Effector CD4-positive, alpha-beta T cell (primary cell): ENCODE measurements at places on chromosomes 3 and 15.

DNA sequence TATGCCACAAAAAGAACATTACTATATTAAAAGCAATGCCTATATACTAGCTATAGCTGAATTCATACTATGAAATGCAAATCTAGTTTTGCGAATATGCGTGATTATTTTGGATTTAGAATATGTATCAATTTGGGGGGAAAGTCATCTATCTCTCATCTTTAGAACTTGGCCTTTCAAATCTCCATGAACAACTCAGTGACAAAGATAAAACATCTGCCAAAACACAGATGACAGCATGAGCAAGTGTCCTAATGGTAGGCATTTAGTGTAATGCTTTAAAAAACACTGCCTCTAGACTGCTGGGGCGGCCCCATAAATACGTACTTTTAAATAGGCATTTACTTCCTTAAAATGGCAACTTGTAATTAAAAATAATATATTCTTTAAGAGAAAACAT lies 2.7 kb downstream of the CD47 start:
- no peak for DNase-seq

DNA sequence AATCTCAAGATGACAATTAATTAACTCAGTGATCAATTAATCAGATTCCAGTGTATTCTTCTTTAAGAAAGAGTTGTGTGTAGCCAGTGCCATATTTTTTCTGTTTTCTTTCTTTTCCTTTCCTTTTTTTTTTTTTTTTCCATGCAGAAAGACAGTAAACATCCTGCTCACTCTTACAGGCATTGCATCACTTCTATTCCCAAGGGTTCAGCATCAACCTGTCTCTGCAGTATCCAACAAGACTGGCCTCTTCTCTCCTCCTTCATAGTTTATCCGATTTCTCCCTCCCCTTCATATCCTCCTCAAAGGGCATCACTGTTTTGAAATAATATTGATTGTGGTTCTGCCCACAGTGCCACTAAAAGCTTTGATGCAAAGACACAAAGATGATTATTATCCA lies 17.0 kb upstream of the SLC9A9 start:
- no peak for DNase-seq

GRCh38 chr15:47669221-47669620 lies 48.1 kb upstream of the SEMA6D start:
- no peak for DNase-seq

GRCh38 chr15:62125773-62126172 lies 39.3 kb downstream of the C2CD4B start:
- no peak for DNase-seq

DNA sequence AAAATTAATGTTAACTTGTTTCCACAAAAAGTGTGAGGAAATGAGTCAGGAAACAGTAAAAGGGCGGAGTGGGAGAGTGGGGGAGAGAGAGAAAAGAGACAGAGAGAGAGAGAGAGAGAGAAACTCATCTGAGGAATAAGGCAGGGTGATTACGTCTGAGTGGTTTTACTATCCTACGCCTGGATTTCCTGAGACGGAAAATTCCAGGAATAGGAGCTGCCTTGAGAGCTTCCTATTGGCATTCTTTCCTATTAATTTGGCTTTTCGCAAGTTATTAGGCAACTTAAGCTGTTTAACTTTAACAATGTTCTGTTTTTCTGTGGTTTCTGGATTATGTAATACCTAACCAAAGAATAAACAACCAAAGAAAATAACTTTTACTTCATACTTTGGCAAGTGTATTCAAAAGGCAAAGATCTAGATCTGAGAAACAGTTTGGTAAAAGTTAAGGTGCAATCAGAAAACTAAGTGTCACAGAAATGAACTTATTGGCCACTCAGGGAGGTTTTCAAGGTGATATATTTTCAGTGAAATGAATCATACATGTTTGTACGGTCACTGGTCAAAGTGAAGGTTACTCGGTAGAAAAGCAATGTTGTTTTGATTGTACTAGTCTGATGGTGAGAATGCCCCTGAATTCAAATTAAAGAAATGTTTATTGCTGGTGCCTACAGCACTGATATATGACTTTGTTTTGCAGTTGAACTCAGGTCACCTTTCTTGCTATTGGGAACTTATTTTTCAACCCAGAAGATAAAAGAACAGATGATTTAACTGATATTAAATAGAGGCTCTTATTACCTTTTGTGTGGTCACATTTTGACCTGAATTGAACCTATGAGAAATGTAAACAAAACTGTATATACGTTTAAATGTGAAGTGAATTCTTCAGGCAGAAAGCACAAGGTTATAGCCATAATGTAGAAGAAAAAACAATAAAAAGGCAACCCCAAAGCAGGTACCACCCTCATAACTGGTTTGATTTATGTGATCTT lies 39.9 kb upstream of the TNFSF10 start:
- no peak for DNase-seq

DNA sequence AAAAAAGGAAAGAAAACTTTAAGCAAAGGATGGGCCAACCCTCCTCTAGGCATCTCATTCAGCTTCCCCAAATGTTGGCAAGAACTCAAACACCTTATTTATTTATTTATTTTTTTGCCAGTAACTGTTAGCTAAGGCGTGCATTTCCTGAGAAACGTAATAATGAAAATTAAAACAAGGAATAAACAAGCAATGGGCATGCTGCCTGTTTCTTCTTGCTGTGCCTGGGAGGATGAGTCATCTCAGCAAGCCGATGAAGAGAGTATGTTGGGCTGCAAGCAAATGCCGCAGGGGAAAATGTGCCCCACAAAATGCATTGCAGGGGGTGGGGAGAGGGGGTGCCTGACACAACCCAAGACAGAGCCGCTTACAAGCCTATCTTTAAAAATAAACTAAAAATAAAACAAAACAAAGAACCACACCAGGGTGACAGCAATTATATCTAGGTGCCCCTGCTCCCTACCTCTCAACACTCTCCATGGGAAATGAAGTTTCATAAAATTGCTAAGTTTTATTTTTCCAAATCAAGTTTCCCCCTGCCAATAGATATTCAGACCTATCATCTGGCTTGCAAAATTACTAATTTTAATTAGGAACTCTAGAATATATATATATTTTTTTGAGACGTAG lies 40.3 kb downstream of the EIF4E3 start:
- DNase-seq = no peak
